ENCODE measurements at places on chromosomes 3 and 15. TPM values are rescaled to one million over a fixed set of nuclear protein-coding genes. Genes with fewer than 3 reads are reported as not detected.

The LOXL1 gene
- 0.67 TPM for total RNA-seq

The MKRN3 gene
- total RNA-seq, result 2.6 TPM

The ENTPD3 gene
- 0.05 TPM for total RNA-seq

The NPAP1 gene
- total RNA-seq, result not detected

The ZNF445 gene
- total RNA-seq, result 2.9 TPM

The TRIM42 gene
- not detected for total RNA-seq

The ZNF620 gene
- total RNA-seq, result 2.0 TPM

The MASP1 gene
- not detected for total RNA-seq

The GP5 gene
- not detected for total RNA-seq
